Lower leg skin (tissue), 4 donors: ENCODE measurements at places on chromosomes 3 and 15.

DNA sequence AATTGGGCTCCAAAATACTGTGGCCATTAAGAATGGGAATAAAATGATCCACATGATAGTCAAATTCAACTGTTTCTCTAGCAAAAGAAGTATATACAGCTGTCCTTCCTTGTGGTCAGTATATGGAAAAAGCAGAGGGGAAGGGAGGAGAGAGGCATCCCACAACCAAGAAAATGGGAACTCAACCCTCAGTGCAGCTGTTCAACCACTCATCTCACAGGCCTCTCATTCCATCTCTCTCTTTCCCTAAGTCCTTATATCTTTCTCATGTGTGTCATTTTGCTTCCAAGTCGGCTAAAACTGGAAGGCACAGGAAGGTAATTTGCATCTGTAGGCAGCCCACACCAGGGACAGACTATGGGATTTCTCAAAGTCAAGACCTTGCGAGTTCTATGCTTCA, 27.5 kb downstream of the AVEN start:
- no peak for DNase-seq

GRCh38 chr3:99410789-99411311, 227.5 kb upstream of the COL8A1 start:
- DNase-seq = no peak

- DNase-seq = no peak
Measured at GRCh38 chr15:66017000-66017399, 147.7 kb downstream of the RAB11A start.

GRCh38 chr3:23128655-23129054, 74.5 kb upstream of the UBE2E2 start:
- no peak for DNase-seq
